ENCODE measurements at places on chromosomes 5 and 9. TPM values are rescaled to one million over a fixed set of nuclear protein-coding genes. Genes with fewer than 3 reads are reported as not detected.
A peak's percentile ranks its signal among the peaks of the same experiment; 100 is the strongest.

Gene MEGF10
- total RNA-seq: 1.1 TPM

DNA sequence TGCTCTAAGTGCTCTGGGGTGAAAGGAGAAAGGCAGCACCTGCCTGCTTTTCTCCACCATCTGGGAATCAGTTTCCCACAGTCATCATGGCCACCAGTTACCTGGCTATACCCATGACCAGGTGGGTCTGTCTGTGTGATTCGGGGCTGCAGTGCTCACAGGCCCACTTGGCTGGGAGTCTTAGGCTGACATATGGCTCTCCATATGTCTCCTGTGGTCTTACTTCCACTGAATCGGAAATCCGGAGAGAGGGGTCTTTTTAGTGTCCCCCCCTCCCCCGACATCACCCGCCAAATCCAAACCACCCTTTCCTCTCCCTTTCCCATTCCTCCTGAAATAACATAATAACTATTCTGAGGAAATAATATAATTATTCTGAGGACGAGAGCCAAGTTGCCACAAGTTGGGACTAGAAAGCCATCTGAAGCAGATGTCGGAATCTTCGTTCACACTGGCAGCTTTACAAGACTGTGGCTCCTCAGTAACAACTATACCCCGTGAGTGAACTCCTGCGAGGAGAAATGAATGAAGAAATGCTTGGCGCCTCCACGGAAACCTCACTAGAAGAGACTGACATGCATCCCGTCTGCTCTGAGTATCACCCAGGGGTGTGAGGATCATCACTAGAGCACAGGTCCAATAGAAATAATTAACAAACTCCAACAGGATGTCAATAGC, 143.4 kb downstream of the MYO10 start:
- no peak for DNase-seq

GRCh38 chr5:134819407-134819963, 26.3 kb upstream of the C5orf24 start:
- DNase-seq: no peak

DNA sequence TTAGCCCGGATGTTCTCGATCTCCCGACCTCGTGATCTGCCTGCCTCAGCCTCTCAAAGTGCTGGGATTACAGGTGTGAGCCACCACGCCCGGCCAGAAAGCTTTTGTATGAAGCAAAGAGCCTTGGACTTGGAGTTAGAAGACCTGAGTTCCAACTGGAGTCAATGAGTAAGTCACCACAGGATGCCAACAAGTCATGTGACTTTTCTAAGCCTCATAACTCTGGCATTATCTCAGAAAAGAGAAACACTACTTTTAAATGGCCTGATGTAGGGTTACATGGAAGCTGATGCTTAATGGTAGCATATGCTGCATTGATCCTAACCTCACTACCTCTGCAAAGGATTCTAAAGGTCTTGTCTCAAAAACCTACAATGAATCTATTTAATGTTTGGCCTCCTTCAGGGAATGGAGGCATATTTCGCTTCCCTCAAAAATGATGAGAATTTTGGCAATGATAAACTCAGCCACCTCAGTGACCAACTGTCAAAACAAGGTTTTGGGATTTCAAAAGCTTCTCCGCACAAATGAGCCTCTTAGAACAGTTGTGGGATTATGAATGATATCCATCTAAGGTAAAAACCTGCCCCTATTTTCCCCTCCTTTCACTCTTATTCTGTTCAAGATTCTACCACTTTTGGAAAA, 236.8 kb downstream of the ACTL7B start:
- DNase-seq: no peak

Gene TMEM215
- total RNA-seq: not detected

GRCh38 chr9:17623965-17624364, 45.1 kb downstream of the SH3GL2 start:
- DNase-seq: no peak

Gene ADGRV1
- 0.60 TPM for total RNA-seq

Gene OGN
- total RNA-seq: 17.4 TPM

Gene PRRT1B
- total RNA-seq: not detected

Gene PCDHB7
- 1.0 TPM for total RNA-seq

Gene VLDLR
- 106 TPM for total RNA-seq

GRCh38 chr9:34190996-34191892, 12.4 kb downstream of the UBAP1 start:
- DNase-seq: no peak

Gene MRPL50
- total RNA-seq: 19.9 TPM

DNA sequence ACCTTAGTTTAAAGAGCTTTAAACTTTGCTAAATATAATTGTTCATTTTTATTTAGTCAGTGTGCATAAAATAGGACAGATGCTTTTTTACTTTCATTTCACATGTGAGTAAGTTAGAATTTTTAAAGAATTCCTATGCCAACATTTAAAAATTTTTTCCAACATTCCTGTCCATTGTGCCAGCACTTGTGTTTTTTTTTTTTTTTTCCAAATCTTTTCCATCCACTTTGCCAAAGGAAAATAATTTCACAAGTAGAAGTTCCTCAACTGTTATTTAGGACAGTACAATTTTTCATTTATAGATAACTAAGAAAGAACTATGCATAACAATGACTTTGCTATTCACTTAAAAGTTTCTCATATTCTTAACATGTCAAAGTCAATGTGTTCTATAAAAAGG, 189.5 kb downstream of the ADAMTS6 start:
- DNase-seq: no peak

- no peak for DNase-seq
These were observed 2089.3 kb downstream of the MAT2B start for GRCh38 chr5:165594693-165595092.

DNA sequence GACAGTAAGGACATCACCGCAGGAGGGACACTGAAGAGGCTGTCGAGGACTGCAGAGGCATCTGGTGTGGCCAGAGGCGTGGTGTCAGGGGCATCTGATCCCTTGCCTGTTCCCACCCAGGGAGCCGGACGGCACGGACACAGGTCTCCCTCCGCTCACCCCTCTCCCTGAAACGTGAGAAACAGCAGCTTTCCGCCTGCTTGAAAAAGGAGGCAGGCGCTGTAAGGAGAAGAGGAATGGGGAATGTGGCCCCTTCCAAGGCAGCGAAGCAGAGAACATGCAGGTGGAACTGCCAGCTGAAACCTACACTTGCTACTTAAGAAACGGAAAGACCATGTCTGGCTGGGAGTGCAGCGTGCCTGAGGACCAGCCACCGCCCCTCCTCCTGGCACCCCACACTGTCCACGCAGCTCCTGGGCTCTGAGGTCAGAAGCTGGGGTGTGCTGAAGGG, 176.2 kb downstream of the GAPVD1 start:
- no peak for DNase-seq

Gene ARAP3
- total RNA-seq: 18.7 TPM

Gene ATP10B
- 0.26 TPM for total RNA-seq

DNA sequence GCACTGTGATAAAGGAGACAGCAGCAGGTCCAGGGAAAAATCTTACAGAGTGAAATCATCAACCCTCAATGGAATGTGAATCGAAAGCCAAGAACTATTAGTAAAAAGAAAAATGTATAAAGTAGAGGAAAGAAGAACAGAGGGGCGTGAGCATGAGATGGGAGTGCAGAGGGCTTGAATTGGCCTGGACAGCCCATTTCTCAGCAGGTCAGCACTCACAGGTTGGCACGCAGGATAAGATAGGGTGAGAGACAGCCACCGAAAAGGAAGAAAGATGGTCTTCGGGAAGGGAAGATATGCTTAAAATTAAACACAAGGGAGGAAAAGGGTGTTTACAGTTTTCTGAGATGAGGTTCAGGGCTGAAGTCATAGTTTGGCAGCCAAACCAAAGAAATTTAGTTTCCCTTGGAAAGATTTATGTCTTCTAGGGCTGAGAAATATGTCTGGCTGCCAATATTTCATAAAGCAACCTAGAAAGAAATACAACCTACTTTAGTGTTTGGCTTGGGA, 524.7 kb downstream of the SPATA31D1 start:
- no peak for DNase-seq

Gene CMBL
- 23.9 TPM for total RNA-seq

- DNase-seq: peak; percentile 2
These were observed 22.3 kb downstream of the TCF7 start for GRCh38 chr5:134136771-134137170.

Gene PCSK5
- 9.3 TPM for total RNA-seq

- no peak for DNase-seq
These were observed 87.6 kb downstream of the S1PR3 start for GRCh38 chr9:89078860-89079259.

- no peak for DNase-seq
These were observed 1414.9 kb upstream of the NUDT12 start for GRCh38 chr5:104977529-104977928.

GRCh38 chr5:93654676-93655075, 71.7 kb downstream of the NR2F1 start:
- no peak for DNase-seq

GRCh38 chr9:20569525-20569924, 52.8 kb downstream of the MLLT3 start:
- no peak for DNase-seq

DNA sequence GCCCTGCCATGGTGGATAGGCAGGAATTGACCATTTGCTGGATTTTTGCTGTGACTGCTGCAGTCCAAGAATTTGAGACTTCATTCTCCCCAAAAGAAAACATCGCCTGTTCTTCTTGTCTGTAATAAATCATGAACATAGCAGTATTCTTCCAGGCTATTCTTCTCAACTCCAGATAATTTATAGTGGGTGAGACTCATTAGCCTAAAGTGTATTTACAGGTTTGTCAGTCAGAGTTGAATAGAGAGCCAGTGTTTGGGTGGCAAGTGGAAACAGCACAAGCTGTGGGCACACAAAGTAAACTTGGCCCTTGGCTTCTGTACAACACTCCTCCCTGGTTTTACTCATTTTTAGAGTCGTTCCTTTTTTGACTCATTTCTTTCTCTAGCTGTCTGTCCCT, 128.2 kb upstream of the VCAN start:
- DNase-seq: no peak

Gene PCDHGB6
- total RNA-seq: 5.2 TPM

GRCh38 chr9:112033237-112034215, 136.9 kb downstream of the UGCG start:
- no peak for DNase-seq

- DNase-seq: no peak
These were observed 80.0 kb downstream of the OTULIN start for GRCh38 chr5:14744296-14745187.

- DNase-seq: no peak
These were observed 36.3 kb upstream of the DMRT1 start for GRCh38 chr9:805151-805550.

DNA sequence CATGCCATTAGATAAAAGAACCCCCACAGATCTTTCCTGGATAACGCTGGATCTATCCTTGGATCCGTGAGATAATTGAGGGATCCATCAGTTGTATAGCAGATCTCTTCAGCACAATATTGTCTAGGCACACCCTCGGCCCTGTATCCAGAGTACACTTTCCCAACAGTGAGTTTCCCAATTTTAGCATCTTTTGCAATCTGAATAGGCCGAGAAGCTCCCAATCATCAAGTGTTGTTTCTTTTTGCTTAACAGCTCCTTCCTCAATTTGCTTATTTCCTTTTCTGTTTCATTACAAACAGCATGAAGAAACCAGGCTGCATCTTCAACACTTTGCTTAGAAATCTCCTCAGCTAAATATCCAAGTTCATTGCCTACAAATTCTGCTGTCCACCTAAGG, 4.4 kb upstream of the SPTLC1 start:
- DNase-seq: no peak

DNA sequence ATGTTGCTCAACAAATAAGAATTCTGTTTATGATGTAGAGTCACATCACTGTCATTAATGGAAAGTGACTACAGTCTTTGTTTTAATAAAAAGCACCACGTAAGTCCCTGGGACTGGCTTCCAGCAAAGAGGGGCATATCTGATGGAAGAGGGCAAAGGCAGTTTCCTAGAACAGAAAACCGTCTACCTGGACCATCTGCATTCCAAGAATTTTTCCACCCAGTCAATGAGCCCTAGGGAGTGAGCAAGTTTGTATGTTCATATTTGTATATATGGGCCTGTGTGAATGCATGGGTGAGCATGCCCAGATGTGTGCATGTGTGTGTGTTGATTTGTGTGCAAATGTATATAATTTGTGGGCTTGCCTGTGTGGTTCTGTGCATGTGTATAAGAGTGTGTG, 156.8 kb upstream of the SEMA6A start:
- no peak for DNase-seq

DNA sequence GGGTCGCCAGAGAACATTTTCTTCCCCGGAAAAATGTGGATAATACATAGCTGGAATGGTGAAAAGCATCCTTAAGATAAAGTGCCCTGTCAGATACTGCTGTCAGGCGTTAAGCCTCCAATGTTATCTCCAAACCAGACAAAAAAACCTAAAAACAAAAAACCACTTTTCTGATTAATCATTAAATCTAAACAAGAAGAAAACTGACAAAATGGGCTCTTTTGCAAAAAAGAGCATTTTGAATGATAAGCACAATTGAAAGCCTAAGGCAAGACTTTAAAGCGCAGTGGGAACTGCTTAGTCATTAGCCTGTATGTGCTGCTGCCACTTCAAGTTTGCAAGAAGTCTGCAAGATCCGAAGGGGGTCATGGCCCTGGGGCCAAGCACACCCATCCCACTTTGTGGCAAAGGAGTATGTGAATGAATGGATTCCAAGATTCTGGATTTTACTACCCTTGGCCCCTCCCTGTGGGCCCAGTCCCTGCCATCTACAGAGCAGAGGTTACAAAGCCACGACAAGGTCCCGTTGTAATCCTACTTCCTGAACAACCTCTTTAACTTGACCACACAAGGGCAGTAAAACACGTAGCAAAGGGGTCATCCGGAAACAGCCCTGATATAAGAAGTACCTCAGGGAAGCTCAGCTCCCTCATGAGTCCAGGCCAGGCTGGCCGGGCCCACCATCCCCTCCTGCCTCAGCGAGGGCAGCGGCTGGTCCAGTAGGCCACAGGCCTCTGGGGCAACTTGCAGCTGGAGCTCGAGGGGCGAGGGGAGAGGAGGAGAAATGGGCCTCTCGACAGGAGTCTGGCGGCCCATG, 29.7 kb downstream of the SHB start:
- DNase-seq: no peak

DNA sequence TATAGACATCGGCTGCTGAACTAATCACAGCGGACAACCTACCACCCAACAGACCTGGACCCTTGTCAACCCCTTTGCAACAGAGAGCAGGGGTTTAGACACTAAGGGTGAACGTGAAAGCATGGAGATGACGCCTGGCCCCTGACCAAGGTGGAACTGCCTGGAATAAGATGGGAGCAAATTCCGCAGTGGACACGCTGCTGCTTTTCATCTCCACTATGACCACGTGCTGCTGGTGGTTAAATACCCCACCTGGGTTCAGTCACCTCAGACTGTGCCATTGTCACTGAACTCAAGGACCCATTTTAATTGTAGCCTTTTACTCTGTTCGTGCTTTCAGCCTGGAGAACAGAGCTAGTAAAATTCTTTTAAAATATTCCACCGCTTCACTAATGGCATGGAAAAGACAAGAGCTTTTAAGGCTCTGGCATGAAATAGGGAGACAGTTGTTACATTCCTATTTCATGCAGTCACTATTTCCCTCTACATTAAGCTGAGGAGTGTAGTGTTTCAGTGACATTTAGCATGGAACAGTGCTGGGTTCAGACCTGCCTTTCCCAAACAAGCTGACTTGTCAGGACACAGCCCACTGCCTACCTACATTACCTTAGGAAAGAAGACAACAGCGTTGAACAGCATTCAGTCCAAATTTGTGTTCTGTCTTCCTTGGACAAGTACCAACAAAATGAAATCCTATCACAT, 96.8 kb downstream of the ANKRD18B start:
- no peak for DNase-seq

GRCh38 chr5:132479111-132479951, 11.2 kb downstream of the IRF1 start:
- peak; percentile 2 for DNase-seq

Gene SNCAIP
- total RNA-seq: 3.2 TPM

GRCh38 chr5:107592515-107592914, 78.2 kb downstream of the EFNA5 start:
- no peak for DNase-seq

Gene PRRX2
- total RNA-seq: 5.3 TPM

Gene TAF1L
- total RNA-seq: not detected

All from left cardiac atrium (tissue), 4 donors.